ENCODE measurements at places on chromosomes 13 and 19.

DNA sequence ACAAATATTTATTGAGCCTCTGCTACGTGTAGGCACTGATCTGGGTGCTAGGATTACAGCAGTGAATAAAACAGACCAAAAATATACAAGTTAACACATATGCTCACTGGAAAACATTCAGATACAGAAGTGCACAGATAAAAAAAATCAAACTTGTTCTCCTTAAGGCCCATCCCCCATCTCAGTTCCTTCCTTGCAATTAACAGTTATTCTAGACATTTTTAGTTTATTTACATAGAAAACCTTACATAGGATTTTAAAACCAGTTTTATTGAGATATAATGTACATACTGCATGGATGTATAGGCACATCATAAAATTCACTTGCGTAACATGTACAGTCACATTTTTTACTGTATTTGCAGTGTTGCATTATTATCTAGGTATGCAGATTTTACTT is 36.5 kb upstream of the HMGB1 start:
- DNase-seq: no peak

GRCh38 chr13:37295071-37295470 is 189.6 kb upstream of the CSNK1A1L start:
- no peak for DNase-seq

DNA sequence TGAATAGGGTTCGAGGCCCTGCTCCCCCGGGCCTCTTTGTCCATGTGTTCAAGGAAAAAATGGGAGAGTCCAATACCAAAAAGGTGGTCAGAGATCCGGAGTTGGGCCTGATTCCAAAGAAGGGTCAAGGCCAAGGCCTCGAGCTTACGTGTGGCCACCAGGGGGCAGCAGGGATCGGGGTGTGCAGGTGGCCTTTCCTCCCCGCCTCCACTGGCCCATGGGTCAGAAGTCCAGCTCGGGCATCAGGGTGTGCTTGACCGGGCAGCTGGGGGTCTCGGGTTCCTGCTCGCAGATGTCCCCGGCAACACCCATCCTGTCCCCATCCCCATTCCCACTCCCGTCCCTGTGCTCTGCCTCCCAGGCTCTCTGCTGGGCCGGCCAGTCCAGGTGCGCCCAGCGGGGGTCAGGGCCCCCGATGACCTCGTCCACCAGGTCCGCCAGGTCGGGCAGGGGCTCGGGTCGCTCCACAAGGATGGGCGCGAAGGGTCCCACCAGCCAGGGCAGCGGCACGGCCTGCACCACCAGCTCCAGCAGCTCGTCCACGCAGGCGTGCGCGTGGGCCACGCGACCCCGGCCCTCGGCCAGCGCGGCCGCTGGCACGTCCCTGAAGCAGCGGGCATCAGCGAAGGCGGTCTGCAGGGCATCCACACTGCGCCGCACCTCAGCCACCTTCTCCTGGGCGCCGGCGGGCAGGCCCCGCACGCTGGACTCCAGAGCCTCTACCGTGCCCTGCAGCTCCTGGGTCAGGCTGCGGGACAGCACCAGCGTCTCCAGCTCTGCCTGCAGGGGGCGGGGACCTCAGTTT is 5.2 kb upstream of the PLIN4 start:
- DNase-seq: peak; percentile 43

DNA sequence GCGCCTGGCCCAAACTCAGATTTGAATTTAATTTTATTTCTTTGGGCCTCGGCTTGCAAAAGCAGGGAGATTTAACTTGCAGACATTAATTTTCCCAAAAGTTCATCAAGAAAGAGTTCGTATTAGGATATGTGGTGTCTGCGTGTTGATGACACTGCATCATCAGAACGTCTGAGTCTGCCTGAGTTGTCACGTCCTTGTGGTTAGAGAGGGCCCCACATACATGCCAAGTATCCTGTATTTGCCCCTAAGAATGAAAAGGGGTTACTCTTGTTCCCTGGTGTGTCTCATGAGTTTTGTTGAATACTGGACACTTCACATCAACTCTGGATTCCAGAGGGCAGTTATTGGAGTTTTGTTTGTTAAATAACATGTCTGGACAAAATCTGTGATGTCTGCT is 5.6 kb upstream of the TEX29 start:
- no peak for DNase-seq

DNA sequence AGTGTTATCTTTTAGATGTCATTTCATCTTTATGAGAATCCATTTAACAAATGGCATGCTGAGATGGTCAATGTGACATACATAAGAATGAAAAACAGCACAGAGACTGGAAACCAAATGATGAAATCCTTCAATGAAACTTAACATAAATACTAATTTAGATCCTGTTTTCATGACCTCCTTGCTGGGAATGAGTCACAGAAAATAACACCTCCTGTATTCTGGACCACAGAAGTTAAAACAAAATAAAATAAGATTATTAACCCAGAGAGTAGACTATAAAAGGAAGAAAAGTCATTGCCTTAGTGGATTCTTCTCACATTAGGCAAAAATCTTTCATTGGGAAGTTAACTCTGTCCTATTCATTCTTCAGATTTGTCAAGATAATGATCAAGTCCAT is 1.6 kb downstream of the DIAPH3 start:
- no peak for DNase-seq

DNA sequence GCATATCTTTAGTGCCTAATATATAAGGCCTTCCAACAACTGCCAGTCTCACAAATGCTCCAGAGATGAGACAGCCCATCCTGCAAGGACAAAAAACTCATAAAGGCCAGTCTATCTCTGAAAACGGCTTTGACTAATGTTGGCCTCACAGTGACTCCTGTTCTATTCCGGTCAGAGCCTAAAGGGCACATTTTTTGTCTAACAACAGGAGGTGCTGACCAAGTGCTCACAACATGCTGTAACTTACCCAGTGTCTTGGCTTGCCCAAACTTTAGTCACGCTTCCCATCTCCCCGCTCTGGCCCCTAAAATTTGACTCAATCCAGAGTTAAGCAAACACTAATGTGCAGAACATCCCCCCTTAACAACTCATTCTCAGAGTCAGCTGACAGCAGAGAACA is 1411.2 kb upstream of the MIR17HG start:
- no peak for DNase-seq
